Activated CD4-positive, alpha-beta T cell treated with anti-CD3 and anti-CD28 coated beads, Interleukin-2, amount 10 ng/mL, durations not matched to agents 7 days and 5 days (primary cell): ENCODE measurements at places on chromosomes 1 and 21. TPM values are rescaled to one million over a fixed set of nuclear protein-coding genes. Genes with fewer than 3 reads are reported as not detected.

- no peak overlapping the region for H3K4me3 ChIP-seq
- peaks cover 15% of the 10 kb centered on the region for H3K4me1 ChIP-seq
- H3K27ac ChIP-seq: no peak overlapping the region
Observed at GRCh38 chr1:183218971-183219615, 33.0 kb downstream of the LAMC2 start.

GRCh38 chr1:114299331-114299975 lies 145.8 kb upstream of the SYT6 start:
- no peak for DNase-seq
- no peak overlapping the region for H3K4me3 ChIP-seq
- H3K27me3 ChIP-seq: peaks cover 11% of the 10 kb centered on the region
- peaks cover 5% of the 10 kb centered on the region for H3K4me1 ChIP-seq

GRCh38 chr21:44954281-44954771 lies 14.5 kb downstream of the SLX9 start:
- peaks cover 4% of the 10 kb centered on the region for H3K36me3 ChIP-seq
- no peak overlapping the region for H3K27ac ChIP-seq
- no peak overlapping the region for H3K4me3 ChIP-seq
- no peaks in the 10 kb centered on the region for H3K27me3 ChIP-seq
- DNase-seq: no peak

GRCh38 chr1:225750420-225750819 lies 27.2 kb upstream of the SRP9 start:
- no peak overlapping the region for H3K27ac ChIP-seq
- no peaks in the 10 kb centered on the region for H3K36me3 ChIP-seq
- H3K4me3 ChIP-seq: no peak overlapping the region
- H3K27me3 ChIP-seq: no peaks in the 10 kb centered on the region
- H3K4me1 ChIP-seq: peaks cover 5% of the 10 kb centered on the region

The SNRPE gene
- total RNA-seq: 187 TPM

- DNase-seq: no peak
- H3K27ac ChIP-seq: no peak overlapping the region
- H3K4me3 ChIP-seq: no peak overlapping the region
- H3K27me3 ChIP-seq: no peaks in the 10 kb centered on the region
- H3K36me3 ChIP-seq: no peaks in the 10 kb centered on the region
Observed at GRCh38 chr1:95340061-95340460, 106.1 kb downstream of the RWDD3 start.

The SH2D5 gene
- not detected for total RNA-seq

GRCh38 chr21:44377201-44377921 lies 23.9 kb downstream of the TRPM2 start:
- H3K4me1 ChIP-seq: peaks cover 29% of the 10 kb centered on the region
- H3K36me3 ChIP-seq: peaks cover 44% of the 10 kb centered on the region
- H3K27me3 ChIP-seq: no peaks in the 10 kb centered on the region
- DNase-seq: no peak
- no peak overlapping the region for H3K27ac ChIP-seq

DNA sequence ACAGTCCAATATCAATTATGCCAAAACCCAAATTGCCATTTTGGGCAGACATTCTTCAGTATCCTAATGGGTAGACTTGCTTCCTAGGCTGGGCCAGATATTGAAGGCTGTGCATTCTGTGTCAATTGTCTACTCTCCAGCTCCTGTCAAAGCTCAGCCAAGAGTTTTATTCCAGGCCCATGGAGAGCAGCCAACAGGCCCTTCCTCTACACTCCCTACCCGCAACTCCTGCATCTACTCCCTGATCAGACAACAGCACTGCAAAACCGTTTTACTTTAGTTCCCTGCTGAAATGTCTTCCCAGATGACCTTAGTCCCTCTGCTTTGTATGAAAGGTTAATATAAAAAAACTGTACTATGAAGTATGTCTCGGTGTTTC lies 6.6 kb upstream of the ADORA3 start:
- H3K4me1 ChIP-seq: peaks cover 42% of the 10 kb centered on the region
- no peak overlapping the region for H3K4me3 ChIP-seq
- DNase-seq: no peak
- no peaks in the 10 kb centered on the region for H3K27me3 ChIP-seq
- H3K27ac ChIP-seq: no peak overlapping the region
- H3K36me3 ChIP-seq: no peaks in the 10 kb centered on the region

The OR6K3 gene
- not detected for total RNA-seq

The BGLAP gene
- 3.0 TPM for total RNA-seq

The CHIA gene
- total RNA-seq: not detected

- H3K4me3 ChIP-seq: no peak overlapping the region
- no peak overlapping the region for H3K27ac ChIP-seq
- DNase-seq: no peak
- H3K36me3 ChIP-seq: no peaks in the 10 kb centered on the region
- H3K27me3 ChIP-seq: no peaks in the 10 kb centered on the region
- no peaks in the 10 kb centered on the region for H3K4me1 ChIP-seq
Observed at GRCh38 chr1:14064649-14065442, 364.9 kb downstream of the PRDM2 start.

GRCh38 chr1:24253571-24253970 lies 65.6 kb upstream of the GRHL3 start:
- H3K27ac ChIP-seq: no peak overlapping the region
- peaks cover 17% of the 10 kb centered on the region for H3K27me3 ChIP-seq
- H3K36me3 ChIP-seq: no peaks in the 10 kb centered on the region
- H3K4me3 ChIP-seq: no peak overlapping the region
- DNase-seq: no peak

GRCh38 chr1:221337106-221337505 lies 404.8 kb downstream of the DUSP10 start:
- H3K27ac ChIP-seq: no peak overlapping the region
- no peaks in the 10 kb centered on the region for H3K36me3 ChIP-seq
- H3K4me1 ChIP-seq: peaks cover 5% of the 10 kb centered on the region
- H3K27me3 ChIP-seq: no peaks in the 10 kb centered on the region

DNA sequence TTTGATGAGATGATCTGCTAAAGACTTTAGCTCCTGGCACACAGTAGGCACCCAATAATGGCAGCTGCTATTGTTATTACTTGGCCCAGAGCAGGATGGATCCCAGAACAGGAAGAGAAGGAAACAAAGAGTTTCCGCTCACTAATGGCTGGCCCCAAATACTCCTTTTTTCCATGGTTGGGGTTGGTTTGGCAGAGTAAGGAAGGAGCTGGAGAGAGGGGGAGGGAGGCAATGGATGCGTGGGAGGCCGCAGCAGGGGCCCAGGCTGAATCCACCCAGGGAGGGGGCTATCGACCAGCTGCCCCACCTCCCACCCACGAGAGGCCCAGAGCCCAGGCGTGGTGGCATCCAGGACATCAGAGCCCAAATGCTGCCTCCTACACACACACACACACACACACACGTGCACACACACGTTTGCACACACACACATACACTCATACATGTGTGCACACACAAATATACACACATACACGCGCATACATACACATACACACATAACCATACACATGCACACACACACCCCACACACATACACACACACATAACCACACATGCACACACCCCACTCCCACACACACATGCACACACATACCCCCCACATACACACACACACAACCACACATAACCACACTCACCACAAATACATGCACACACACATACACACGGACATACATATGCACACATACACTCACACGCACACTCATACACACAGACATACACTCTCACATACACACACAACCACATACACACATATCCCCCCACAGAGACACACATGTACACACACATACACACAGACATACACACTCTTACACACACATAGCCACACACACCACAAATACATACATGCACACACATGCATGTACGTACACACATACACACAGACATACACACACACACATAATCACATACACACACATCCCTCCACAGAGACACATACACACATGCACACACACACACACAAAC lies 25.2 kb downstream of the C1QB start:
- no peak for DNase-seq
- H3K4me3 ChIP-seq: no peak overlapping the region
- no peaks in the 10 kb centered on the region for H3K36me3 ChIP-seq

GRCh38 chr1:49052102-49052501 lies 275.4 kb upstream of the BEND5 start:
- no peaks in the 10 kb centered on the region for H3K27me3 ChIP-seq
- no peak overlapping the region for H3K27ac ChIP-seq
- no peak for DNase-seq
- no peaks in the 10 kb centered on the region for H3K36me3 ChIP-seq
- H3K4me1 ChIP-seq: no peaks in the 10 kb centered on the region
- H3K4me3 ChIP-seq: no peak overlapping the region

The GNG4 gene
- 0.37 TPM for total RNA-seq

GRCh38 chr1:22177354-22178003 lies 34.6 kb upstream of the WNT4 start:
- H3K4me3 ChIP-seq: no peak overlapping the region
- no peak for DNase-seq
- H3K36me3 ChIP-seq: no peaks in the 10 kb centered on the region

DNA sequence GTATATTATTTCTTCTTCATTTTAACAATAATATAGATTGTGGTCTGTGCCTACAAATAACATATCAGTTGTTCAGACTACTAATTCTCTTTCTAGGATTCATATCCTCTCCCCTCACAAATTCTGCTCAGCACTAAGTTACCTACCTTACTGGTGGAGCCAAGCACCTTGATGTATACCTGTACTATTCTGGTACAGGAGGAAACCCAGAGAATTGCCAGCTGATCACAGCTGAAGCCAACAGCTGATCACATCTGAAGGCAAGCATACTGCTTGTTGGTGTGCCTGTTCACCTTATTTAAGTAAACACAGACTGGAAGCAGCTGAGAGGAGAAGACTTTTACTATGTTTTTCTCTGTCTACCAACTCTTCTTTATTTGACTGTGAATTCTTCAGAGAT lies 101.8 kb downstream of the PBX1 start:
- H3K4me1 ChIP-seq: peaks cover 14% of the 10 kb centered on the region
- H3K27ac ChIP-seq: peak overlapping the region; percentile 6
- DNase-seq: peak; percentile 8
- H3K36me3 ChIP-seq: no peaks in the 10 kb centered on the region
- H3K27me3 ChIP-seq: peaks cover 3% of the 10 kb centered on the region

The GBP6 gene
- total RNA-seq: 0.27 TPM

- no peaks in the 10 kb centered on the region for H3K36me3 ChIP-seq
- no peak within 1 kb of the TSS for H3K27ac ChIP-seq
- H3K4me1 ChIP-seq: peaks cover 11% of the 10 kb centered on the region
- DNase-seq: peak; percentile 15
- H3K27me3 ChIP-seq: peaks cover 63% of the 10 kb centered on the region
Observed at GRCh38 chr1:93681101-93681988, at the start of gene BCAR3. Gene BCAR3, minus strand, starts transcription at chr1:93681837. Its CDS starts 6,907 bp downstream, at chr1:93674930.

The PIP5K1A gene
- total RNA-seq: 61.6 TPM

GRCh38 chr1:76274302-76274701 lies 199.8 kb downstream of the ST6GALNAC3 start:
- H3K4me1 ChIP-seq: peaks cover 41% of the 10 kb centered on the region
- no peak for DNase-seq
- no peak overlapping the region for H3K4me3 ChIP-seq

The AMY1C gene
- not detected for total RNA-seq

The STUM gene
- total RNA-seq: not detected

GRCh38 chr1:14539953-14540563 lies 58.4 kb upstream of the KAZN start:
- no peaks in the 10 kb centered on the region for H3K36me3 ChIP-seq
- no peak for DNase-seq
- H3K4me1 ChIP-seq: no peaks in the 10 kb centered on the region
- H3K4me3 ChIP-seq: no peak overlapping the region

GRCh38 chr1:58857680-58858673 lies 74.1 kb upstream of the JUN start:
- no peaks in the 10 kb centered on the region for H3K27me3 ChIP-seq
- peaks cover 3% of the 10 kb centered on the region for H3K36me3 ChIP-seq
- no peak overlapping the region for H3K4me3 ChIP-seq
- H3K27ac ChIP-seq: peak overlapping the region; percentile 91

GRCh38 chr1:182181167-182181572 lies 119.7 kb upstream of the ZNF648 start:
- DNase-seq: no peak
- H3K27ac ChIP-seq: no peak overlapping the region
- H3K4me3 ChIP-seq: no peak overlapping the region
- no peaks in the 10 kb centered on the region for H3K36me3 ChIP-seq
